CD4-positive, alpha-beta T cell treated with Interleukin-2 at 100 ng/mL for 4 hours (primary cell): ENCODE measurements at places on chromosomes 1 and 21.

DNA sequence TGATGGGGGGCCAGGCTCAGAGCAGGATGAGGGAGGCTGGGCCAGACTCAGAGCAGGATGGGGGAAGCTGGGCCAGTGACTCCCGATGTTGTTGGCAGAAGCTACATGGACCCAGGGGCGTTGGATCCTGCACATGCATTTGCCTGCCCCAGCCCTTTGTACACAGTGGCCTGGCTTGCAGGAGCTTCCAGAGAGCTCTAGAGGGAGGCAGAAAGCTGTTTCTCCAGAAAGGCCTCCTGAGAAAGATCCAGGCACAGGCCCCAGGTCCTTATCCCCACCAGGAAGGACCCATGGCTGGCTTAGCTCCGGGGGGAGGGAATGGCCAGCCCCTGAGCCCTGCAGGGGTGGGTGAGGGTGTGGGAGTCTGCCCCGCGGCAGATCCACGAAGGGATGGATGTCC, 106.6 kb upstream of the ACTRT2 start:
- DNase-seq, result no peak

GRCh38 chr1:224612246-224612645, 3.9 kb upstream of the CNIH3 start:
- no peak for DNase-seq

GRCh38 chr1:47683401-47683800, 245.6 kb downstream of the FOXD2 start:
- DNase-seq, result no peak

- no peak for DNase-seq
Observed at GRCh38 chr1:66375125-66375524, 158.8 kb upstream of the SGIP1 start.

GRCh38 chr1:25072461-25072860, 142.4 kb upstream of the RUNX3 start:
- DNase-seq, result no peak

DNA sequence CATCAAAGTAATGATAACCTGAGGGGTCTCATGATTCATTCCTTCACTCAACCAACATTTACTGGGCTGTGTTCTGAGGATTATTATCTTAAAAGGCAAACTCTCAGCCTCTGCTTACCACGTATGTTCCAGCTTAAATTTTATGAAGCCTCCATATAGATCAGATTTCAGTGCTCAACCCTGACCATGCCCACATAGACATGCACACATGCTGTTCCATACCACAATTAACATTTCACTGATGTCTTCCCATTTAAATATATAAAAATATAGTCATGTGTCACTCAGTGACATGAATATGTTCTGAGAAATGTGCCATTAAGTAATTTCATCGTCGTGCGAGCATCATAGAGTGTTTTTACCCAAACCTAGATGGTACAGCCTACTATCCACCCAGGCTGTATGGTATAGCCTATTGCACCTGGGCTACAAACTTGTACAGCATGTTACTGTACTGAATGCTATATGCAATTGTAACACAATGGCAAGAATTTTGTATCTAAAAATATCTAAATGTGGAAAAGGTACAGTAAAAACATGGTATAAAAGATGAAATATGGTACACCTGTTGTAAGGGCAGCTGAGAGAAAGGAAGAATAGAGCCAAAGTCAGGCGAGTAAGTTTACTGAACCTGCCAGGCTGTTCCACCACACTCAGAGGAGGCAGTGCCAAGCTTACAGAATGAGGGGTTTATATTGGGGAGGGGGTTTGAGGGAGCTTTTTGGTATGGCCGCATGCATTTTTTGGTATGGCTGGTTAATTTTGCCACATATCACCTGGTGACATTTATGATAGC, 134.7 kb upstream of the ETV3 start:
- no peak for DNase-seq

GRCh38 chr1:175385316-175385715, 192.7 kb upstream of the KIAA0040 start:
- no peak for DNase-seq

GRCh38 chr1:223556414-223557129, 108.9 kb downstream of the CAPN8 start:
- DNase-seq, result peak; percentile 11

- DNase-seq, result no peak
Observed at GRCh38 chr1:70517444-70517843, 106.4 kb downstream of the CTH start.

DNA sequence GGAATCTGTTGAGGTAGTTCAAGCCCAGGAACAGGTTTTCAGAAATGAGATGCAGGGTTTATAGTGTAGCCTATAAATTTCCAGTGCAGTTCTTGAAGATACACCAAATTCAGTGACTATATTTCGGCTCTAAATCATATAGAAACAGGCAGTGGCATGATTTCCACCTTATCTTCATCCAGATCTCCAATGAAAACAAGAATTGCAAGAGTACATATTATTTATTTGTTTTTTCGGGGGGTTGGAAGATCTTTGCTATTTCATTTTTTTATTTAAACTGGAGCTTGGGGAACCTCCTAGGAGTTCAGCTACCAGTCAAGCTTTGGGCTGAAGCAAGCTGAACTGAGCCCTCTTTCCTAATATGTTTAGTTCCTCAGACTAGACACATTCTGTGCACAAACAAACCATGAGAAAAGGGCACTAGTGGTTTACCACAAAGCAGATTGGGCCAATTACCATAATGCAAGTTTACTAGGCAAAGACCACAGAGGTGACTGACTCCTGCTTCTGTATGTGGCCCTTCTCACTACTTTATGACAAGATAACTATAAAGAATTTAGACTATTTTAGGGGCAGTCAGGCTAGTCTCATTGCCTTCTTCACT, 68.5 kb downstream of the RGS2 start:
- no peak for DNase-seq

DNA sequence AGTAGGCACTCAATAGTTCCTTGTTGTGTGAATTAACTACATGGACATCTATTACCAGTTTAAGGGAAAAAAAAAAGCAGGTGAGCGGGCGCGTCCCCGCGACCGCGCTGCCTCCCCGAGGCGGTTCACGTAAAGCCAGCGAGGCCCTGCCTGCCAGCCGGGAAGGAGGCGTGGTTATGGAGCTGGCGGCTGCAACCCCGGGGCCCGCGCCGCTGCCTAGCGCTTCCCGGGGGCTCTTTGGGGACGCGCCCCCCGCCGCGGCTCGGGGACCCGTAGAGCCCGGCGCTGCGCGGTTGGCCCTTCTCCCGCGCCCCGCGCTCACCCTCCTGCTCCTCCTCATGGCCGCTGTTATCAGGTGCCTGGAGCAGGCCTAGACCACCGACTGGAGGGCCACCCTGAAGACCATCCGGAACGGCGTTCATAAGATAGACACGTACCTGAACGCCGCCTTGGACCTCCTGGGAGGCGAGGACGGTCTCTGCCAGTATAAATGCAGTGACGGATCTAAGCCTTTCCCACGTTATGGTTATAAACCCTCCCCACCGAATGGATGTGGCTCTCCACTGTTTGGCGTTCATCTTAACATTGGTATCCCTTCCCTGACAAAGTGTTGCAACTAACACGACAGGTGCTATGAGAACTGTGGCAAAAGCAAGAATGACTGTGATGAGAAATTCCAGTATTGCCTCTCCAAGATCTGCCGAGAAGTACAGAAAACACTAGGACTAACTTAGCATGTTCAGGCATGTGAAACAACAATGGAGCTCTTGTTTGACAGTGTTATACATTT, 2.6 kb upstream of the CC2D1B start:
- peak; percentile 52 for DNase-seq

GRCh38 chr1:202235003-202235660, 41.5 kb downstream of the LGR6 start:
- no peak for DNase-seq

- peak; percentile 65 for DNase-seq
Observed at GRCh38 chr1:234608911-234609690, 877 bp downstream of the IRF2BP2 start.

- no peak for DNase-seq
Observed at GRCh38 chr21:37424396-37424795, 57.8 kb downstream of the DYRK1A start.

DNA sequence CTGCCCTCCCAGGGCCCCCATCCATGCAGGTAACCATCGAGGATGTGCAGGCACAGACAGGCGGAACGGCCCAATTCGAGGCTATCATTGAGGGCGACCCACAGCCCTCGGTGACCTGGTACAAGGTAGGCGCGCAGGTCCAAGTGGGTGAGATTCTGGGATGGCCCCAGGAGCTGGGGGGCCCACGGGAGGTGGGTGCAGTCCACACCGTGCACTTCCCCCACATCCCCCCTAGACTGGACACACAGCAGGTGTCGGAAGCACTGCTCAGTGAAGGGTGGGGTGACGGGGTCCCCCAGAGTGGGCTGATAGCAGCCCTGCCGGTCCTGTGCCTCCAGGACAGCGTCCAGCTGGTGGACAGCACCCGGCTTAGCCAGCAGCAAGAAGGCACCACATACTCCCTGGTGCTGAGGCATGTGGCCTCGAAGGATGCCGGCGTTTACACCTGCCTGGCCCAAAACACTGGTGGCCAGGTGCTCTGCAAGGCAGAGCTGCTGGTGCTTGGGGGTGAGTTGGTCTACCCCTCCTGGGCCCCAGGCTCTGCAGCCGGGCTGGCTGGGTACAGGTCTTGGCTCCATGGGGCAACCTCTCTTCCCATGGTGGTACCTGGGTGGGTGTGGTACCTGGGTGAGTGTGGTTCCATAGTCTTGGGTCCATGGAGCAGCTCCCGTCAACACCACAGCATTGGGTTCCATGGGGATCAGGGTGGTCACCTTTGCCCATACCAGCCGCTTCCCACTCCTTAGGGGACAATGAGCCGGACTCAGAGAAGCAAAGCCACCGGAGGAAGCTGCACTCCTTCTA, 40.4 kb downstream of the TRIM11 start:
- no peak for DNase-seq

GRCh38 chr21:36229181-36229580, 72.6 kb downstream of the DOP1B start:
- no peak for DNase-seq

GRCh38 chr1:3828391-3828790, 28.6 kb downstream of the CEP104 start:
- DNase-seq, result no peak

GRCh38 chr21:33022828-33023573, 2.7 kb upstream of the OLIG2 start:
- DNase-seq, result no peak

- DNase-seq, result no peak
Observed at GRCh38 chr1:162405800-162406199, 6.1 kb downstream of the SH2D1B start.

DNA sequence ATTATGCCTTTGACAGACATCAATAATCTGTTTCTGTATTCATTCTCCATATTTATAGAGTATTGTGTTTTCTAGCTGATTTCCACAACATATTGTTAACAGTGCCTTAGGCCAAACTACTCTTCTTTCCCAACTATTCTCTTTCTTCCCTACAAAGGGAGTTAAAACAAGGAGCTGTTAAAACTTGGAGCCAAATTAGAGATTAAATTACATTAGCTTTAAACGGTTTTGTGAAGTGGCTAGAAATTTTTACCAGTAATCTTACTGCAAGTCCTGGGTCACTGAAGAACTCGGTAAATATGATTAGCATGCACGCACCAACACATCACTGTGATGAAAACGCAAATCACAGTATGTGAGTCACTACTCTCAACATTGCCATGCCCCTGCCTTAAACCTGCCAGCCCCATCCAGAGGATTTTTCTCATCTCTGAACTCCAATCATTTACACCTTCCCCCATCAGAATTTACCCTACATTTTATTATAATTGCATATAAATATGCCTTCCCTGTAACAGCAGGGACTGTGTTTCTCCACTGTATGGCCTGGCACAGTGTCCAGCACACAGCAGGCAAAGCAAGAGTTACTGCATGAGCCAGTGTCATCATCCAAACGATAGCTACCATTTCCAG, 1.5 kb upstream of the PRDX6 start:
- DNase-seq, result no peak

GRCh38 chr1:56577406-56578137, 1.8 kb downstream of the PLPP3 start:
- no peak for DNase-seq

DNA sequence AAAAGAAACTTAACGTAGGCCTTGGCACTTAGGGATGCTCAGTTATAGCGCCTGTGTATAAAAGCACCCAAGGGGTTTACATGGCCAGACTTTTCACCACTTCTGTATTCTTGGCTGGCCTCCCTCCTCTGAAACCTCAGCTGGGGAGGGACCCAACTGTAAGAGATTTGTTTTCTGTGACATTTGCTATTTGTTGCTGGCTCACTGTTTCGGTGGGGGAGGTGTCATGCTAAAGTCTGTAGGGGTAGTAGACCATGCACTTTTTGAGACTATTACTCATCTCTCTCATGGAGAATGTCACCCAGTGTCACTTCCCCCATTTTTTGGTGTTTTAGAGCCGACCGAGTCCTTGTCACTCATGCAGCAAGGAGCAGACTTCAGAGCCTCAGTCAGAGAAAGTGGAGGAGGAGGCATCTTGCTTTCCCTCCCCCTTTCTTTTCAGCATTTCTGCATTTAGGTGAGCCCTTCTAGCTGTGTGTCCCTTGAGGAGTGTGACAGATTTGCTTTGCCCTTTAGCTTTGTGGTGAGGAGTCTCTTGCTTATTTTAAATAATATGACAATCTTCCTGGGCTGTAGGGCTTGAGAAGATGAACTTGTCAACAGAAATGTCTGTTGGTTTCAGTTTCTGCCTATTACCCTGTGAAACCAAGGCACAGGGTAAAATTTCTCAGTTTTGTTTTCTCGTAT, 160.1 kb downstream of the FASLG start:
- DNase-seq, result peak; percentile 59

GRCh38 chr1:28965271-28965870, 51.0 kb downstream of the EPB41 start:
- DNase-seq, result peak; percentile 12

DNA sequence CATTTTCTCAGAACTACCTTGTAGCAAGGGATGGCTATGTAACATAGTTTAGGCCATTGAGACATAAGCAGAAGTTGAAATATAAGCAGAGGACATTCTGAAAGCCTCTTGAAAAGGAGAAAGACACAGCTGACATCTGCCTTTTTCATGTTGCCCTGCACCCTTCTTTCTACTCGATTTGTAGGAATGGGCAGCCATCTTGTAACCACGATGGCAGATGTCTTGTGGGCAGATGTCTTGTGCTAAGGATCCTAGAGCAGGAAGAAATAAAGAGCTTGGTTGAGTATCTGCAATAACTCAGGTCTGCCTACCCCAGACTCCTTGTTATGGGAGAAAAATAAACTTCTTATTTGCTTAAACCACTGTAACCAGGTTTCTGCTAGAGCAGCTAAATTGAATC, 351.0 kb downstream of the PDE4B start:
- DNase-seq, result no peak

- no peak for DNase-seq
Observed at GRCh38 chr1:229251185-229251584, 19.7 kb upstream of the RAB4A start.

DNA sequence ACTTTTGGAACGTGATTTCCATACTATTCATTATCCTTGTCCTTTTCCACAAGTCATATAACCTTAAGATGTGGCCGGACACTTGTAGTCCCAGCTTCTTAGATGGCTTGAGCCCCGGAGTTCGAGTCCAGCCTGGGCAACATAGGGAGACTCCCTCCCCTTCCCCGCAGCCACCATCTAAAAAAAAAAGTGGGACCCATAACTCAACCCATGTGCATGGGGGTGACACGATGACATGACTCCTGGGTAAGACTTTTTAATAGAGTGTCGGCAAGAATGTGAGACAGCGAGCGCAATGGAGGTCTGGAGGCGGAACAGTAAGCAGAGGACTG, 25.7 kb downstream of the MIA3 start:
- DNase-seq, result no peak

GRCh38 chr1:182102043-182102416, 40.5 kb upstream of the ZNF648 start:
- no peak for DNase-seq

GRCh38 chr1:85259118-85259911, at the start of gene C1orf52:
C1orf52 (minus strand) TSS chr1:85259662; CDS start chr1:85259633, 29 bp downstream.
- DNase-seq, result peak; percentile 94
